ENCODE measurements at places on chromosomes 12 and 14.

GRCh38 chr12:64122154-64122553 is 99.9 kb downstream of the KICS2 start:
- DNase-seq = no peak

DNA sequence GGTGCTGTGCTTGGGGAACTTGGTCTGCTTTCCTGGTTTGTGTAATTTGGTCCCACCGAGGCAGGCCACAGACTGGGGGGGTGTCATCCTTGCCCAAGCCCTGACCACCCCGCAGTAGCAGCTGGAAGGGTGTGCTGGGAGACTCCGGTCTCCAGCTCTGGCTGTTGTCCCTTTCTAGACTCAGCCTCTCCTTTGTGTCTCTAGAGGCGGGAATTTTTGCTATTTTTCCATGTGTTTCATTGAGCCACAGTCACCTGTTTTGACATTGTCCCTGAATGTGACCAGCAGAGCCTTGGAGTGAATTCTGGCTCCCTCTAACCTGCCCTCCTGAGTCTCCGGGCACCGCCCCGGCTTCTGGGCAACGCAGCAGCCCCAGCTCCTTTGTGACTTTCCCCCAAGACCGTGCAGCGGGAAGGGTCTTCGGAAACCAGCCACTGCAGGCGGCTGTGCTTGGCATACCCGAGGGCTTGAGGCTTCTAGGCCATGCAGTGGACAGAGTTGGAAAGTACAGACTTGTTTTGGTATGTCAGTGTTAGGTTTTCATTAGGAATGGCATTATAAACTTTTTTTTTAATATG is 98.6 kb downstream of the TNFAIP2 start:
- DNase-seq = no peak

GRCh38 chr12:55001198-55001868 is 16.8 kb upstream of the TESPA1 start:
- DNase-seq = no peak

- no peak for DNase-seq
Measured at GRCh38 chr12:14495326-14495725, 72.4 kb downstream of the PLBD1 start.

GRCh38 chr14:98599082-98599481 is 672.9 kb downstream of the BCL11B start:
- no peak for DNase-seq

GRCh38 chr12:131351319-131352028 is 359.4 kb upstream of the SFSWAP start:
- DNase-seq = no peak

- DNase-seq = no peak
Measured at GRCh38 chr14:65470404-65470880, 57.9 kb downstream of the FUT8 start.

- DNase-seq = no peak
Measured at GRCh38 chr14:49619730-49620129, 696 bp downstream of the RPL36AL start.

GRCh38 chr14:100767788-100768536 is 41.3 kb downstream of the DLK1 start:
- DNase-seq = peak; percentile 22

- no peak for DNase-seq
Measured at GRCh38 chr12:19941096-19941495, 427.2 kb upstream of the PDE3A start.

DNA sequence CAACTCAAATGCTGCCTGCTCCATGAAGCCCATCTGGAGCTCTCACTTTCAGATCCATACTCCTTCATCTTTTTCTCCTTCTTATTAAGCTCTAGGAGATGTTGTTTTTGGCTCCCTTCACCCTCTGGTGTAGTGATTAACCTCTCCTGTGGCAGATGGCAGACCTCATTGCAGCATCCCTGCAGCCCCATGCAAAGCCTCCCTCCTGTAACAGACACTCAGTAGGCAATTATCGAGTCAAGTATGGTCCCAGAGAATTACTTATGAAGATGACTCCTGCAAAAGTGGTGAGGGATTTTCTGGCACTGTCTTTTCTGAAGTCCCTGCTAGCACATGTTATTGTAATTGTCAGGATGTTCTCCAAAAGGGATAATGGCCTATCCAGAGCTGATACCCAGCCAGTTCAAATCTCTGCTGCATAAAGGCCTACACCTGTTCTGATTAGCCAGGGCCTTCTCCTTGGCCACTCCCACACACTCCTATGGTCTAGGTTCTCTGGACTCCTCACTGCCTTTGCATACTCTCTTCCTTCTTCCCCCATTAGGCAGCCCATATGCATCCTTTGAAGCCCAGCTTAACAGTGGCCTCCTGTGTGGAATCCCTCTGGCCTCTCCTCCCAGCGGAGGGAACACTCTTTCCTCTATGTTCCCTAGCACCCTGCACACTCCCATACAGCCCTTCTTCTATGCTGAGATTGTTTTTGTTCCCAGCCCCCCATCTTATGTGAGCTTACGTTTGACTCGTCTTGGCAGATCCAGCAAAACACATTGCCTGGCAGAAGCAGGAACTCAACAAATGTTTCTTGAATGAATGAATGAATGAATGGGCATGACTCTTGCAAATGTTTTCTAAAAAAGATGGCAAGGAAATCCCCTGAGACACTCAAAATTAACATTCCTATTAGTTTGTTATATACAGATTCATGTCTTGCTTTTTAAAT is 43.9 kb upstream of the MDM1 start:
- DNase-seq = no peak

GRCh38 chr12:119158402-119158801 is 20.3 kb upstream of the HSPB8 start:
- peak; percentile 71 for DNase-seq

- DNase-seq = no peak
Measured at GRCh38 chr12:2548081-2548480, 246.7 kb upstream of the FKBP4 start.

- DNase-seq = no peak
Measured at GRCh38 chr12:120367233-120367923, 1.6 kb downstream of the MSI1 start.

DNA sequence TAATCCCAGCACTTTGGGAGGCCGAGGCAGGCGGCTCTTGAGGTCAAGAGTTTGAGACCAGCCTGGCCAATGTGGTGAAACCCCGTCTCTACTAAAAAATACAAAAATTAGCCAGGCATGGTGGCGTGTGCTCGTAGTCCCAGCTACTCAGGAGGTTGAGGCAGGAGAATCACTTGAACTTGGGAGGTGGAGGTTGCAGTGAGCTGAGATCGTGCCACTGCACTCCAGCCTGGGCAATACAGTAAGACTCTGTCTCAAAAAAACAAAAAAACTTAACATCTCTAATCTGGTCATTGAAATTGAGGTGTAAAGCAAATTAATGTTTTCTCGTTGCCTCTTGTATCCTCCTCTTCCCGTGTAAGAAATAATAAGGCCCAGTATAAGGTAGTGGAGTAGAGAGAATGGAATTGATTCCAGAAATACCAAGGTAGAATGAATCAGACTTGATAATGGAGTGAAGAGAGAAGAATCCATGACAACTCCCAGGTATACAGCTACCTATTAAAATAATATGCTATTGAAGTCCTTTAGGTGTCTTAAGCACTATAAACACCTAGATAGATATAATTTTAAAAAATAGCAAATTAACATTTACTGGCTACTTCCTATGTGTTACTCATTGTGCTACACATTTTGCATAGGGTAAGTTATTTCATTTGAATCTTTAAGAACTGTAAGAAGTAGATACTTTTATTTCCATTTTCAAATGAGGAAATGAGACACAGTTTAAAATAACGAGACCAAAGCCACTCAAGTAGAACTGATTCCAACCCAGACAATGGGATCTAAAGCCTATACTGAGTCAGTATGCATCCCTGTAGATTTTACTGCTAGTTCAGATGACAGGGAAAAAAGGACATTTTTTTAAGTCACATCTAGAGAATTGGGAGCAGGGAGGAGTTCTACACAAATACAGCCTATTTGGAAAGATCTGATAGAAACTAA is 23.2 kb downstream of the RAP1B start:
- DNase-seq = no peak

DNA sequence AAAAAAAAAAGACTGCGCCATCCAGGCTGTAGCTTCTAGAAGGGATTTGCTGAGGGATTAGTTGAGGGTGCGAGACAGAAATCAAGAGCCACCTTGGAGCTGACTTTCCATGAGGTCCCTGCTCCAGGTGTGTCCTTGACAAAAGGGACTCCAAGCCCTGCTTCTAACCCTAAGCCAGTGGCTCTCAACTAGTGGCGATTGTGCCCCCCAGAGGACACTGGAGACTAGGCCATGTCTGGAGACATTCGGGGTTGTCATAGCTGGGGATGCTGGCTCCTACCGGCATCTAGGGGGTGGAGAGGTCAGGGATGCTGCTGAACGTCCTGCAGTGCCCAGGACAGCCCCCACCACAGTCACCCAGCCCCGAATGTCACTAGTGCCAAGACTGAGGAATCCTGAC is 40.6 kb downstream of the SPRING1 start:
- no peak for DNase-seq

- DNase-seq = no peak
Measured at GRCh38 chr12:92828565-92828964, 100.5 kb downstream of the EEA1 start.

GRCh38 chr14:88849716-88850115 is 25.3 kb downstream of the TTC8 start:
- no peak for DNase-seq

- DNase-seq = no peak
Measured at GRCh38 chr14:99737956-99738667, 54.0 kb downstream of the CYP46A1 start.

DNA sequence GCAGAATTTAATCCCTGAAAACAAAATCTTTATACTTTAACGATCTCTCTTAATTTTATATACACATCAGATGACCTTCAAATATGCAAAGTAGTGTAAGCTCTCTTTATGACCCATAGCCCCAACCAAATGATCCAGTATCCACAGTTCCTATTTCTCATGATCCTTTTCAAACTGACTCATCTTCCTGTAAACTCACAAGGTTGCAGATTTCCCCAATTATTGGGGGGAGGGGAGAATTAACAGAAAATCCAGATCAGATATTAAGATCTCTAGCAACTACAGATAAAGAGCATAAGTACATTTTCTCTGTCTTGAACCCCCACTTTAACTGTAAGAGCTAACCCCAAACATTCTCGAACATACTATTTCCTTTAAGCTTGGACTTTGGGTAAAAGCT is 12.5 kb downstream of the GNS start:
- DNase-seq = no peak

DNA sequence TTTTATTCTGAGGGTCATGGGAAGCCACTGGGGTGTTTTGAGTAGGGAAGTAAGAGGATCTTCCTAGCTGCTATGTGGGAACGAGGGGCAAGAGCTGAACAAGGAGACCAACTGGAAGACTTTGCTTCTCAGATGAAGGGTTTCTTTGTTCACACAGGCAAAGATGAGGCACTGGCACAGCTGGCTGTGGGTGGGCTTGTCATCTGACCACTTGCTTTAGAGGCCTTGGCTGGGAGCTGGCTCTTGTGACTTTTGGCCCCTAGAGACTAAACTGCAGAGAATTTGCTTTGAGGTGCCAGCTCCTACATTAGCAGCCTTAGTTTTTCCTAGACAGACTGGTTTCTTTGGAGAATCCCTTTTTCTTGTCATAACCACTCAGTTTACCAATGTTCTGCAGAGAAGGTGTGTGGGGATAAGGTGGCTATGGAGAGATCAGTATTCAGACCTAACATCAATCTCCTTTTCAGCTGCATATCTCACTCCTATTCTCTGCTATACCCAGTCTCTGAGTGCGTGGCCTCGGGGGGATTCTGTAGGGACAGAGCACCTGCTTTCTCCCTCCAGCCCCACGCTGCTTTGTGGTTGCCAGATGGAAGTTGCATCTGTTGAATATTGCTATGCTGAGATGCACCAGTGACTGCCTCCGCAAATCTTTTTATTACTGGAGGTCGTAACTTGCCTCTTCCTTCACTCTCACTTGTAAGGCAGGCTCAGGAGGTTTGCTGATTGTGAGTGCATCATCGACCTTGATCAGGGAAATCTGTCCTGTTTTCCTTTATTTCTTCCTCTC is 12.7 kb downstream of the PPP2R5C start:
- DNase-seq = no peak

GRCh38 chr12:34300376-34301250 is 278.3 kb downstream of the ALG10 start:
- no peak for DNase-seq

GRCh38 chr14:93207468-93208308 is 632 bp downstream of the UBR7 start:
- DNase-seq = peak; percentile 12

DNA sequence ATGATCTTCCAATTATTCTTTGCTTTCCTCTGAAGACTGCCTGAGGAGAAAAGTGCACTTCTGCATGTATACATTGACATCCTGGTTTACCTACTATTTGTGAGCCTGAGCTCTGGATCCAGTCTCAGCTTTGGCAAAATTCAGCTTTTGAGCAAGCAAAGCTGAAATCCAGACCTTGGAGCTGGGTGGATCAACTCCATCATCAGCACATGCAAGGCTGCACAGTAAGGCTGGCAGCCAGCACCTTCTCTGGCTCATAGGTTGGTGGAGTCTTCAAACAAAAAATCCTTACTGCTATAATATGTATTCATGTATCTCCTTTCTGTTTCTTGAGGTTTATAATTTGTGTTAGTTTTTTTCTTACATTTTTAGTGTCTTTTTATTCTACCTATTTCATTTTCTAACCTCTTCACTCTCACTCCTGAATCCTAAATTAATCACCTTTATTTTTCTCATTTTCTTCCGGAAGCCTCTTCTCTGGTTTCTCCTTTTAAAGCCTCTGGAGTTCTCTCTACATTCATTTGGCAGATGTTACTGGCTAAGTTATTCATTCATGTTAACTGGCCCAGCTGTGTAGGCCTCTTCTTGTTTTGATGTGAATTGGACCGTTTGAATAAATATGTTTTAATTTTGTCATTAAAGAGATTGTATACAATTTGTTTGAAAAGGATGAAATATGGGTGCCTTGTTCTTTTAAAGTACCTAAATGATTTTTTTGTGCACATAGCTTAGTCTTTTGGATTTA is 224.8 kb downstream of the DACT1 start:
- DNase-seq = no peak

DNA sequence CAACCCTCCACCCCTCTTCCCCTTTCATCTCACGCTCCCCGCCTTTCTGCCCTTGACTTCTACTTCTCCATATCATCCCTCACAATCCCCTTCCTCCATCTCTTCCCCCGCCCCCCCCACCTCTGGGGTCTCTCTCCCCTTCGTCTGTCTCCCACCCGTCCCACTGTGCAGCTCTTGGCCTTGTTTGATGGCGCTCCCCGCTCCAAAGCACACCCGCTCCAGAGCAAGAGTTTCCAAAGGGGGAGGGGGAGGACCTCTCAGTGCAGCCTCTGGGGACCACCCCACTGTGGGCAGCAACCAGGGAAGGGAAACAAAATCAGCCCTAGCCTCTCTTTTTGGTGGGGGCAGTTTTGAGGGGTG is 774 bp downstream of the CHGA start:
- no peak for DNase-seq

- DNase-seq = no peak
Measured at GRCh38 chr12:123142921-123143735, 7.8 kb downstream of the PITPNM2 start.

- no peak for DNase-seq
Measured at GRCh38 chr14:83289390-83289789, 1755.7 kb upstream of the SEL1L start.

- no peak for DNase-seq
Measured at GRCh38 chr12:21813125-21813524, 38.6 kb upstream of the KCNJ8 start.
